Kidney capillary endothelial cell (primary cell): ENCODE measurements at places on chromosomes 5 and 9.

GRCh38 chr9:138069731-138070456, 192.3 kb downstream of the CACNA1B start:
- DNase-seq, result no peak

DNA sequence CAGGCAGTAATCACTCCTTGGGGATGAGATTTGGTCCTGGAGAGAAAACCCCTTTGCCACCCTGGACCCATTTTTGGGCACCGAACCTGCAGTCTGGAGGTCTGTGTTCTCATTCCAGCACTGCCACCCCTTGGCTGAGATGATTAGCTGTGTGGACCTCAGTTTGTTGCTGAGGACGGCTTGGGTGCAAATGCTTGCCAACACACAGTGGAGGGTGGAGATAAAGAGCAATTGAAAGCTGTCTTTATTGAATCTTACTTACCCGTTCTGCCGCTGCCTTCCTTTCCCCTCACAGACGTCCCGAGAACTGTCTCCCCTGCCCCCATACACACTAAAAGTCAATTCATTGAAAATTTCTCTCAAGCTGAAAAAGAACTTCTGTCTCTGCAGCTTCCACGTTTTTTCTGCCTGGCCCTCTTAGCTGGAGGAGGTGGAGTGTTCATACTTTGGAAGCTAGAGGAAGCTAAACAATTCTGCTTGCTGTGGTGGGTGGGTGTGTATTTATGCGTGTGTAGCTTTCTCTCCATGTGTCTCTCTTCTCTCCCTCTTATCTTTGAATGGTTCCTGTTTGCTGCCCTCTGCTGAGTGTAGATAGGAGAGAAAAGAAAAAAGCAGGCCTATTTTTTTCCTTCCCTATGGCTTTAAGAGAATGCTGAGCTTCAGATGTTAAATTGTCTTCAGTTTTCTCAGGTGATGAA, 6.6 kb downstream of the GALNT10 start:
- DNase-seq, result no peak

DNA sequence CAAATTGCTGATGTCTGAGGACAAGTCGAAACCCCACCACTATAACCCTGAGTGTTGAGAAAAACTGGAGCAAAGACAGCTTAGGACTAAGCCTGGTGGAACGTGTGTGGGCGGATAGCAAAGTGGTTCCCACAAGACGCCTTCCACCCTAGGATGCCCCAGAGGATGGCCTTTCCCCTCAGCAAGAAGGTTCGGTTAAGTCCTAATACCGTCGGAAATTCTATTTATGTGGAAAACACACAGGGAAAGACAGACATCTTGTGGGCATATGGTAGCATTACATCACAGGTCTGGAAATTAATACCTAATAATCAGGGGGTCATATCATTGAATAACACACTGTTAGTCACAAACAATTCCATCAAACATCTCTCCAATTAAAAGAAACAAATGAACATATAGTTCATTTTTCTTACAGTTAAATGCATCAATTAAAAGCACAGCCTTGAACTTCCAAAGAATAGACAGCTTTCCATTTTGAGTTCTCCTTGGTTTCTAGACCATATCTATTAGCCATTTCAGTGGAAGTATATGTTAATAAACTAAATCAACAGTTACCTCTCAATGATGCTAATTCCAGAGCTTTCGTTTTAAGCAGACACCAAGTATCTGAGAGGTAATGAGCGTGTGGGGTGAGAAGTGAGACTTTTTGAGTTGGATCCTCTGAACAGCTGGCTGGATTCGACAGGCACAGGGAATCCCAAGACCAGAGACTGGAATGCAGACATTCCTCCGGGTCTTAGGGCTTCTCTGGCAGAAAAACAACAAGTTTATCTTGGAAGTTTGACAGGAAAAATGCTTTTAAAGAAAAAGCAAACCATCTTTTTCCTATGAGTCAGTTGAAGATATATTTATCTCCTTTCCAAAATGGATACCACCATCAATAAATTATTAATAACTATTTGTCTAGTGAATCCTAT, 2.9 kb upstream of the ICE1 start:
- peak; percentile 62 for DNase-seq

DNA sequence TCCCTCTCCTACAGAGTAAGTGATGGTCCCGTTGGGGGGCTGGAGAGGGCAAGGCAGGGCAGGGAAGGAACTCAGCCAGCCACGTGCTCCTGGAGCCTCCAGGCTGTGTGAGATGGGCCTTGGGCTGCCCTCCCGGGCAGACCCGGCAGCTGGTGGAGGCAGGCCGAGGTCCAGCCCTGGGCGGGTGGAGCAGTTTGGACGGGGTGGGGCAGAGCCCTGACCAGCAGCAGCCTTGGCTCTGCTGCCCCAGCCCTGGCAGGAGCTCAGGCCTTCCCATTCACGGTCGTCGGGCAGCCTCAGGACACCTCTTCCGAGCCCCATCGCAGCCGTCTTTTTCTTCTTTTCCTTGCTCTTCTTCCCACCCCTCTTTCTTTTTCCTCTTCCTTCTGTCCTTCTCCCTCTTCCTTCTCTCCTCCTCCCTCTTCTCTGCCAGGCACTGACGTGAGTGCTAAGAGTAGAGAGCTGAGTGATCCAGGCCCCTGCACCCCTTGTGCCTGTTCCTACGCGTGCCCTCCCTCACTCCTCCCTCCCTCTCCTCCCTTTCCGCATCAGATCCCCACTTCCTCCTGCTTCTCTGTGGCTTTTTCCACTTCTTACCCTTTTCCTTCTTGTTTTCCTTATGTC, 42.8 kb downstream of the AMBP start:
- no peak for DNase-seq

GRCh38 chr5:172370237-172370640, 84.1 kb downstream of the SH3PXD2B start:
- no peak for DNase-seq

- DNase-seq, result no peak
These were observed 49.8 kb downstream of the SH3GL2 start for GRCh38 chr9:17628624-17629023.

DNA sequence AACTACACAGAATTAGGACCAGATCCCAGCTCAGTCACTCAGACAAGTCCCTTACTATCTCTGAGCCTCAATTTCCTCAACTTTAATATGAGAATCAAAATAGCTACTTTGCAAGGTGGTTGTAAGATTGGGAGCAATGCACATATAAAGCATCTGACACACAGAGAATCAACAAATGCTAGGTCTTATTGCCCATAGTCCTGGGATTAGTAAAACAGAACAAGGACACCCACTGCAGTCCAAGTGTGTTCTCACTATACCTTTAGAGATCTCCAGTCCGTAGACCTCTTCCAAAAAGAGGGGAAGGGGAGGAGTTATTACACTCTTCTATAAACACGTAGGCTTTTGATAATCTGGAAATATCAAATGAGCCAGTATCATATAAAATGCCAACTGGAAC, 190.0 kb downstream of the CCDC192 start:
- DNase-seq, result no peak

GRCh38 chr9:93225417-93225816, 41.5 kb downstream of the WNK2 start:
- no peak for DNase-seq

DNA sequence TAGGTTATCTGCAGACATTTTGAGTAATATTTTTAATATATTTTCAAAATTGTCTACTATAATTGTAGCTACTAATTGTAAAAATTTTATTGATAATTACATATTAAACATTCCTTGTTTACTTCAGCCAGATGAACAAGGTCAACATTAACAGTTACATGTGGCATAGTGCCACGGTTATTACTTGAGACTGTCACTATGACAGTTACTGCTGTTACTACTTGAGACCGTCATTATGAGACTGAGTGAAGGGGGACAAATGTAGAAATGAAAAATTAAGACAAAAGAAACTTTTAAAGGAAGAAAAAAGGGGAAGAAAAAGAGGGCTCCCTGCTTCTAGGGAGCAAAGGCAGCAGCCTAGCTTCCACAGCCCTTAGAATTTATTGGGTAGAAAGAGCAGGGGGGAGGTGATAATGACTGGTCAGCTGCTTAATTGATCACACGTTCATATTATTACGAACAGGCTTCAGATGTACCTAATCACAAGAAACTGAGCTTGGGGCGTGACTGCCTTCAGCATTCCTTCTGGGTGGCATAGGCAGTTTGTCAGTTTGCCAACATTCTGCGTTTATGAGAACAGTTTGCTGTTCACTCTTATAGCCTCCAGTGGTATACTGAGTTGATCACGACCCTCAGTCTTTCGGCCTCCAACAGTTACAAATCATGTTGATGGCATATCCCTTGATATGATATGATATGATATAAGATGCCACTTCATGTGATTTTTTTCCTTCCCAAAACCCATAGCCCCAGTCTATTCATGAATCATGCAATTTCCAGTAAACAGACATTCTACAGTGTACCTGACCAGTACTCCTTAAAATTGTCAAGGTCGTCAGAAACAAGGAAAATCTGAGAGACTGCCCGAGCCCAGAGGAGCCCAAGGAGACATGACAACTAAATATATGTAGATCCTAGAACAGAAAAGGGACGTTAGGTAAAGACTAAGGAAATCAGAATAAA, 13.1 kb downstream of the MARCHF6 start:
- DNase-seq, result no peak

DNA sequence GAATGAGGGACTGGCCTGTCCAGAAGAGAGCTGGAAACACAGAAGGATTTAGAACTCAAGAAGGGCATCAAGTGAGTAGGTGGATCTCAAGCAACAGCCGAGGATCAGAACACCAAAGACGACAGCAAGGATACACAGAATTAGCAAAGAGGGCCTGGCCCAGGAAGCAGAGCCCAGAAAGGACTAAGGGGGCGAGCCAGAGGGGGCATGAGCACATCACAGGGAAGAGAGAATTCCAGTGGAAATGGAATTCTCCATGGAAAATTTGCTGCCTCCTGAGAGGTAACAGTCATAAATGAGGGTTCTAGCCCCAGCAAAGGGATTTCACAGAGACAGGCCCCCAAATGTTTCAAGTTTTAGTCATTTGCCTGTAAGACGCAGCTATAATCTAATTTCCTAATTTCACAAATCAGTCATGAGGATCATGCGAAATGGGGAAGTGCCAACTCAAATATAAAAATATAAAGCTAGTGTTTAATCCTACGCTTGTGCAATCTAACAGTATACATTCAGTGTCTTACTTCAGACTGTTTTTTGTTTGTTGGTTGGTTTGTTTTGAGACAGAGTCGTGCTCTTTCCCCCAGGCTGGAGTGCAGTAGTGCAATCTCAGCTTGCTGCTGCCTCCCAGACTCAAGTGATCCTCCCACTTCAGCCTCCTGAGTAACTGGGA, 46.7 kb downstream of the FNBP1 start:
- DNase-seq, result no peak

GRCh38 chr5:77937015-77937908, 161.1 kb upstream of the TBCA start:
- no peak for DNase-seq

- no peak for DNase-seq
These were observed 37.7 kb upstream of the IL7R start for GRCh38 chr5:35819026-35819425.

- DNase-seq, result no peak
These were observed 23.9 kb downstream of the ISOC1 start for GRCh38 chr5:129118405-129118804.

DNA sequence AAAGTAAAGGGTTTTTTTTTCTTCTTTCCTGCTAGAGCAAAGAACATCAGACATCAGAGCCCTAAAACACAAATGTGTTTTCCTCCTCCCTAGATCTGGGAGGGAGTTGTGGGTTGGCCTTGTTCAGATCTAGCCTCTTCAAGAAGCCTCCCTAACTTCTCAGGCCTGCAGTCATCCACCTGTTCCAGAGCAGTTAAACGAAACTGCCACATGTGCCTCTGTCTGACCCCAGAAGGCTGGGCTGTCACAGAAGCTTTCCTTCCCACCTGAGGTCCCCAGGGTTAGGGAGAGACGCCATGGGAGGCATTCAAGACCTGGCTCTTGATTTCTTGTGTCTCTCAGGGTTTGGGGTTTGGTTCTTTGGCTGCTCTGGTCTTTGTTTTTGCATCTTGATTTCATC, 87.0 kb downstream of the DAB2IP start:
- DNase-seq, result no peak

DNA sequence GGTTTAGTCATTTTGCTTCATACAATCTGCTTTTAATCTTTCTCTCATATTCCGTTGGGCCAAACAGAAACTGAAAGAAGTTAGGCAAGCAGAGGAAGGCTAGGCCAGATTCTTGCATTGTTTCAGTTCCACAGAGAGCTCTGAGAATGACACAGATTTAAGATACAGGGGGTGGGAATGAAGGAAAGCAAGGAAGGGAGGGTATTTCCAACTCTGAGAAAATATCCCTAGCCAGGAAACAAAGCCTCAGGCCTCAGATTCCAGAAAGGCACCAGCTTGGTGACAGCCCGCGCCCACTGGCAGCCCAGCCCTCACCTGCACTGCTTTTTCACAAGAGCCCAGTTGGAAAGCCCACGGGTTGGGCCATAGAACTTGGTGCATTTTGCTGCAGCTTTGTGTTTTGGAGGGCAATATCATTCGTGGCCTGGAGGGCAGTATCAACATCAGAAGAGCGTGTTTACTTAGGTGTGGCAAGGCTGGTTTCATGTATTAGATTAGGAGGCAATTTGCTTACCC, 63.5 kb downstream of the ENC1 start:
- peak; percentile 30 for DNase-seq

DNA sequence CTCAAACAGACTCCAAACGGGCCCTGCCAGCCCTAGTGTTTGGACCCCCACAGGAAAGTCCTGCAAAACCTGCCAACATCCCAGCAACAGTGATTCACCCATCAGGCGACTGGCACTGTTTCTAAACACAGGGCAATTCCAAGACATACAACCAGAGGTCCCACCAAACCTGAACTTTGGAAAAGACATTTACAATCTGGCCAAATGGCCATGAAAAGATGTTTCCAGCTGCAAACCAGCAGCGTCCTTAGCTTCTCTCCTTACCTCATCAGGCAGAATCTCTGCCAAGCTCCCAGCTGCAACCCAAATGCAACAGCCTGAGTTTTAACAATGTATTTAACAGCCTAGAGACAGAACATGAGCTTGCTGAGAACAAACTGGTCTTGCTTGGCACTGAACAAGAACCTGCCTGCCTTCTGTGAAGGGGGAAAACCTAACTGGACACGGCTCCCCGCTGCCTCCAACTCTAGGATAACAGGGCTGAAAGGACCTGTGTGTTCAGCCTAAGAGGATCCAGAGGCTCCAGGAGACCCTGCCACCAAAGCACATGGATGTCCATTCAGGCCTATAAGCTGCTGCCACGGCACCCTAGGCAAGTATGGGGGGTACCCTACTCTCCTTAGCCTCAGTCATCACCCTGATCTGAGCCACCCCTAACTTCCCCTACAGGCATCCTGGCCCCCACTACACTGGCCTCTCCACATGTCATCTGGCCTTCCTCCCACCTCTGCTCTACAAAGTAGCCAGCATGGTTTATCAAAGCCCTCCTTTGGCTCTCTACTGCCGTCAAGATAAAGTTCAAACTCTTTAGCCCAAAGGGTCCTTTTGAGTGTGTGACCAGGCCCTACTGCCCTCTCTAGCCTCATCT, 5.6 kb downstream of the P4HA2 start:
- DNase-seq, result no peak

DNA sequence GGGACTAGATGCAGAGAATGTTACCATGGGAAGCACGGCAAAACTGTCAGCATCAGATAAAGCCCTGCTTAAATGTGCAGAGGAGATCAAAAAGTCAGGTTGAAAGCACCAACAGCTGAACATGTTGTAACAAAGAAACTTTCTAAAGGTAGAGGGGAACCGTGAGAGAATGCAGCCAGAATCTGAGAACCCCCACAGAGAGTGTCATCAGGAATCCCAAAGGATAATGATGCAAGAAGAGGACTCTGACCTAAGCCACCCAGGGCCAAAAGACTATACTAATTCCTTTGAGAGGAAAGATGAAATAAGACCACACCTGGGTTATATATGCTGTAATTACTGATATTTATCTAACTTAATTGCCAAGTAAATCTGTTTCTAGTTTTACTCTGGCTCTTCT, 116.6 kb downstream of the PCSK1 start:
- DNase-seq, result no peak
